ENCODE measurements at places on chromosomes 7 and 10. TPM values are rescaled to one million over a fixed set of nuclear protein-coding genes. Genes with fewer than 3 reads are reported as not detected.

GRCh38 chr10:116111483-116112095 is 161.4 kb downstream of the GFRA1 start:
- no peak overlapping the region for H3K4me3 ChIP-seq
- no peaks in the 10 kb centered on the region for H3K4me1 ChIP-seq
- no peaks in the 10 kb centered on the region for H3K36me3 ChIP-seq
- DNase-seq: no peak

TMEM176A gene
- total RNA-seq: 0.79 TPM

HMX3 gene
- not detected for total RNA-seq

DNA sequence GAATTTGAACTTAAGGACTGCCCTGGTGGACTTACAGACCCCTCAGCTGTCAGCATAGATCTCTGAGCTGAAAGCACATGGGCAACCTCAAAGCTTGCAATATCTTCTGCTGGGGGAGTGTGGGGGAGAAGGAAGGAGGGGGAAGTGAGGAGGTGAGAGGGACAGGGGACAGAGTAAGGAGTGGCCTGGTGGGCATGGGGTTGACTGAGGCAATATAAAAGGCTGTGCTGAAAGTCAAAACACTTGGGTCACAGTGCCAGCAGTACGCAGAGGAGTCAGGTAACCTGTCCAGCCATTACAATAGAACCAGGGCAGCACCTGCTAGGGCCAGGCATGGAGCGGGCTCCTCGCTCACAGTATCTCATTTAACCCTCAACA is 43.2 kb downstream of the PPP1R3C start:
- DNase-seq: no peak
- no peak overlapping the region for H3K4me3 ChIP-seq
- no peaks in the 10 kb centered on the region for H3K36me3 ChIP-seq
- no peaks in the 10 kb centered on the region for H3K4me1 ChIP-seq

All from T-cell (primary cell).